Left forelimb (tissue), 1 donor: ENCODE measurements at places on chromosomes 1 and 21.

GRCh38 chr1:225896937-225897549 lies 8.1 kb upstream of the LEFTY1 start:
- DNase-seq: no peak

DNA sequence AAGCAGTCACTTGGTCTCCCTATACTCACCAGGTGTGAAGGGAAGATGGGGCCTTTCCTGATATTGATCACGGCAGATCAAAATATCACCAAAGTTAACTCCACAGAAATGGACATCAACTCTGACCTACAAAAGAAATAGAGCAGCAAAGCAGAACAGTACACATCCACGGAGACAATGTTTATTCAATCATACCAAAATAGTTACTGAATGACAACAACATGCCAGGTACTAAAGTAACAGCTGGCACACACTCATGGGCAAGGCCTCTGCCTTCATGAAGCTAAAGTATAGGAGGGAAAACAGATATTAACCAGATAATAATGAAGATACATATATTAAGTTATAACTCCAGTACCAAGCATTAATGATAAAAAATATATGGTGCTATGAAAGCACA lies 59.2 kb upstream of the RASAL2 start:
- DNase-seq: no peak

GRCh38 chr1:234882898-234883297 lies 245.7 kb downstream of the TOMM20 start:
- DNase-seq: no peak

DNA sequence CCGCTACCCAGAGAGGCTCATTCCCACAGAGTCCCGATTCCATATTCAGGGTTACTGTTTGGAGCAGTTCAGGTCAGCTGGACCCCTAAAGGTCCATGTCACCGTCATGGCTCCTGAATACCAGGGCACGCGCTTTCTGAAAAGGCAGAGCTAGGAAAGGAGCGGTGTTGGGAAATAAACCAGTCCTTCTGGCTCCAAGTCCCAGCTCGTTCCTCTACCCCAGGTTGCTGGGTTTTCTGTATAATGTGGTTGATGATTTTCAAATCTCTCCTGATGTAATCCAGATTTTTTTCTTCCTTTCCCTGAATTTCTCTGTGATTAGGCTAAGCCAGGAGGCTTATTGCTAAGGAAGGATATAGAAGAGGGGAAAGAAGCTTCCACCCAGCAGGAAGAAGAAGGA lies 14.0 kb upstream of the PKP1 start:
- DNase-seq: no peak

GRCh38 chr1:90371448-90371813 lies 345.7 kb downstream of the BARHL2 start:
- DNase-seq: no peak

- DNase-seq: no peak
These were observed 157.4 kb downstream of the ACTL8 start for GRCh38 chr1:17912491-17912890.

DNA sequence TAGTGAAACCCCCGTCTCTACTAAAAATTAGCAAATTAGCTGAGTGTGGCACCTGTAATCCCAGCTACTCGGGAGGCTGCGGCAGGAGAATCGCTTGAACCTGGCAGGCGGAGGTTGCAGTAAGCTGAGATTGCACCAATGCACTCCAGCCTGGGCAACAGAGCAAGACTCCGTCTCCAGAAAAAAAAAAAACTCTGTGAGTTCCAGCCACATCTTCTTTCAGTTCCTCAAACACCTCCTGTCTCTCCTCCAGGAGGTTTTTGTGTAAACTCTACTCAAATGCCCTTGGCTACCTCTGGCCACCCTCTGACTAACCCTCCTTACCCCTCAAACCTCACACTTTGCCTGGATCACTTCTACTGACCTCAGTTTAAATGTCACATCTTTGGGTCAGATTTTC lies 38.1 kb downstream of the RCSD1 start:
- DNase-seq: no peak

- no peak for DNase-seq
These were observed 419.4 kb downstream of the GPATCH2 start for GRCh38 chr1:217211486-217211885.

DNA sequence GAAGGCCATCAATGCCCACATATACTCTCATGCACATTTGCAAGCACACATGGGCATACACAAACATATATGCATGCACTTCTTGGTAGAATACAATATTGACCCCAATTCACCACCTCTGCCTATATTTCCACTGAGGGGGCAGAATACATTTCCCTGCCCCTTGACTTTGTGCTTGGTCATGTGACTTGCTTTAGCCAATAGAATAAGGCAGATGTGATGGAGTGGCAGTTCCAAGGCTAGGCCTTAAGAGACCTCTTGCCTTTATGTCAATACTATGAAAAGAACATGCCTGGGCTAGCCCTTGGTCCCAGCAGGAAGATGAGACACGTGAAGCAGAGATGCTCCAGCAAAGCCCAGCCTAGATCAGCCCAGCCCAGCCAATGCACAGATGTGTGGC lies 66.0 kb upstream of the GRIK3 start:
- no peak for DNase-seq

GRCh38 chr1:242842094-242842493 lies 317.6 kb upstream of the PLD5 start:
- no peak for DNase-seq

DNA sequence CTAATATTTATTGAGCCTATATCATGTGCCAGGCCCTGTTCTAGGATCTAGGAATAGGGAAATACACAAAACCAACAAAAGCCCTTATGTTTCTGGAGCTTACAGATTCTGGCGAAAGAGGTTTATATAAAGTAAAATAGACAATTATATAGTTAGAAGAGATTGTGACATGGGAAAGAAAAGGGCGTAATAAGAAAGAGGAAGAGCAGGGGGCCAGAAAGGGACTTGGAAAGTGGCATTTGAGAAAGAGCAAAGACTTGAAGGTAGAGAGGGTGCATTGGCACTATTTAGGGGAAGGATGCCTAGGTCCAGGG lies 322.5 kb upstream of the FAM78B start:
- no peak for DNase-seq

DNA sequence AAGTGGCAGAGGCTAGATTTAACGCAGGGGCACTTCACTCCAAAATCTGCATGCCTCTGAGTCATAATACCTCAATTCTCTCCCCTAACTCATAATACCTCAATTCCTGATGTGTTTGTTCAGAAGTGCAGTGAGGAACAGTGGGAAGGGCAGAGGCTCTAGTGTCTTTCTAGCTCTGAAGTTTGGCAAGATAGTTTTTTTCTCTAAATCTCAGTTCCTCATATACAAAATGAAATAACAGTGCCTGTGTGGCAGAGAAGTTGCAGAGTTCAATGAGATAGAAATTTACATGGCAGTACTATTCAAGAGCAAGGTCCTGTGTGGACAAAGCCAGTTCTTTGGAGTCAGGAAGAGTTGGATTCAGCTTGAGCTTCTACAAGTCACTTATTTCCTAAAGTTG lies 9.8 kb downstream of the JUN start:
- DNase-seq: no peak

DNA sequence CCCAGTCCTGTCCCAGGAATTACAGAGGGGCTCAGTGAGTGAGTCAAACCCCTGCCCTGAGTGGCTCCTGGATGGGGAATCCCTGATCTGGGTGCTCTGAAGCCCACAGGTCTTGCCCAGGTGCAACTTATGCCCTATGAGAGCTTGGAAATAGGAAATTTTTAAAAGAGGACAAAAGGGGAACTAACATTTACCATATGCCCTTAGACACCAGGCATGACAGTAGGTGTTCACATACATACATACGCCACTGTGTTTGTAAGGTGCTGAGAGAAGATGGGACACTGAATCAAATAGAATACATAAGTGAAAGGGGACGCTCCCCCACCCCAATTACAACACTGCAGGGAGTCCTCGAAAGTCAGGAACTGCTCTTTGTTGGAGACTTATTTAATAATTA lies 1.4 kb downstream of the CFAP45 start:
- no peak for DNase-seq

GRCh38 chr1:15918962-15919715 lies 56.8 kb downstream of the ZBTB17 start:
- DNase-seq: no peak

DNA sequence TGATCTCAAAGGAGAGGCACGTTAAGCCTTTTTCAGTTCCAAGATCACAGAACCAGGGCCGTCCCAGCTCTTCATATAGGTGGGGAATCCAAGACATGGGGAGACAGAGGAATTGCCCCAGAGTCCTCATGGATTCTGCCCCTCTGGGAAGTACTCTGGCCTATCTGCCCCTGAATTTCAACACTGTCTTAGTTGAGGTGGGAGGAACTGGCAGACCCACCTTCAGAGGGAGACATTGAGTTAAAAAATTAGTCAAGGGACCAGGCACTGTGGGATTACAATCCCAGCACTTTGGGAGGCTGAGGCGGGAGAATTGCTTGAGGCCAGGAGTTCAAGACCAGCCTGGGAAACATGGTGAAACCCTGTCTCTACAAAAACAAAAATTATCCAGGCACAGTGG lies 2.1 kb upstream of the KNCN start:
- no peak for DNase-seq

DNA sequence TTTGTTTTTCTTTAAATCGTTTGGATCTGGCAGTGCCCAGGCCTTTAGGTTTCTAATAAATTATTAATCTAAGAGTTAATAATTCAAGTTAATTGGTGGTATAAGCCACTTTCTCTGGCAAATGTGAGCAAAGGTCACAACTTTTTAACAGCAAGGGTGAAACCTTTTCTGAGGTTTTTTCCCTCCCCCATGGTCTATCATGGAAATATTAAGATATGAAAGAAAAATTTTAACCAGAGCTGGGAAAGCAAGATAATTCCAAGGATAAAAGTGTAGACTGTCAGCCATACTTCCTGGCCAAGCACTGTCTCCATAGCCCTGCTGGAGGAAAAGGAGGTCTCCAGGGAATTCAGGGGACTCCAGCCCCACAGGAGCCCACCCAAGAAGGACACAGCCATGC lies 341.2 kb downstream of the SETD4 start:
- DNase-seq: no peak
